ENCODE measurements at places on chromosomes 6 and 20. TPM values are rescaled to one million over a fixed set of nuclear protein-coding genes. Genes with fewer than 3 reads are reported as not detected.

The ARG1 gene
- polyA plus RNA-seq: not detected

- DNase-seq: no peak
- peaks cover 17% of the 10 kb centered on the region for H3K27me3 ChIP-seq
- no peaks in the 10 kb centered on the region for H3K4me1 ChIP-seq
- no peak overlapping the region for H3K4me3 ChIP-seq
- H3K36me3 ChIP-seq: no peaks in the 10 kb centered on the region
- H3K27ac ChIP-seq: peak overlapping the region; percentile 40
Observed at GRCh38 chr6:34547701-34548644, 8.2 kb downstream of the SPDEF start.

DNA sequence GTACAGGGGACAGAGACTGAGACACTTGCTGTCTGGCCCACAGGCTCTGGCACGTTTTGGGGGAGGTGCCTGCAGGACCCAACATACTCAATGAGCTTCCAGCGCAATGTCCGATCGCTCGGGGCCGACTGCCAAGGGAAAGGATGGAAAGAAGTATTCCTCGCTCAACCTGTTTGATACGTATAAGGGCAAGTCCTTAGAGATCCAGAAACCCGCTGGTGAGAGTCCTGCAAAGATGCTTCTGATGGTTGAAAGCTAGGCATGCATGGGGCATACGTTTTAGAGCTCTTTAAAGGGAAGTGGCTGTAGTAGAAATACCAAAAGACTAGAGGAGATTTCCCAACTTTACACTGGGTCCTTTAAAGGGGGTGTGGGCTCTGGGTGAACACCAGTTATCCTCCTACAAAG lies 2.2 kb downstream of the PRRC2A start:
- peaks cover 29% of the 10 kb centered on the region for H3K4me1 ChIP-seq
- H3K27ac ChIP-seq: peak overlapping the region; percentile 98
- H3K36me3 ChIP-seq: peaks cover 18% of the 10 kb centered on the region
- peaks cover 11% of the 10 kb centered on the region for H3K27me3 ChIP-seq
- peak overlapping the region; percentile 18 for H3K4me3 ChIP-seq

The FOXS1 gene
- polyA plus RNA-seq: not detected

The SOX18 gene
- not detected for polyA plus RNA-seq

- no peak for DNase-seq
- no peaks in the 10 kb centered on the region for H3K4me1 ChIP-seq
- H3K27ac ChIP-seq: no peak overlapping the region
- peaks cover 1% of the 10 kb centered on the region for H3K27me3 ChIP-seq
Observed at GRCh38 chr6:147046141-147046877, 157.9 kb upstream of the STXBP5 start.

The TRAPPC3L gene
- 0.18 TPM for polyA plus RNA-seq

DNA sequence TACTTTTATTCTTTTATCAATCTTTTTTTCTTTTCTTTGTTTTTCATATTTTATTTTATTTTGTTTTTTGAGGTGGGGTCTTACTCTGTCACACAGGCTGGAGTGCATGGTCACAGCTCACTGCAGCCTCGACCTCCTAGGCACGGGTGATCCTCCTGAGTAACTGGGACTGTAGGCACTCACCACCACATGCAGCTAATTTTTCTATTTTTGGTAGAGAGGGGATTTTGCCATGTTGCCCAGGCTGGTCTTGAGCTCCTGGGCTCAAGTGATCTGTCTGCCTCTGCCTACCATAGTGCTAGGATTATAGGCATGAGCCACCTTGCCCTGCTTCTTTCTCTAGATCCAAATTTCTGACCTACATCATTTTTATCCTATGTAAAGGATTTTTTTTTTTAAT lies 153.2 kb downstream of the CDKAL1 start:
- H3K27me3 ChIP-seq: no peaks in the 10 kb centered on the region
- H3K4me3 ChIP-seq: no peak overlapping the region
- no peak overlapping the region for H3K27ac ChIP-seq
- peaks cover 34% of the 10 kb centered on the region for H3K4me1 ChIP-seq

The CTCFL gene
- polyA plus RNA-seq: not detected
